ENCODE measurements at places on chromosomes 12 and 14.

GRCh38 chr12:109188108-109188712, 71.8 kb downstream of the ACACB start:
- DNase-seq, result no peak

DNA sequence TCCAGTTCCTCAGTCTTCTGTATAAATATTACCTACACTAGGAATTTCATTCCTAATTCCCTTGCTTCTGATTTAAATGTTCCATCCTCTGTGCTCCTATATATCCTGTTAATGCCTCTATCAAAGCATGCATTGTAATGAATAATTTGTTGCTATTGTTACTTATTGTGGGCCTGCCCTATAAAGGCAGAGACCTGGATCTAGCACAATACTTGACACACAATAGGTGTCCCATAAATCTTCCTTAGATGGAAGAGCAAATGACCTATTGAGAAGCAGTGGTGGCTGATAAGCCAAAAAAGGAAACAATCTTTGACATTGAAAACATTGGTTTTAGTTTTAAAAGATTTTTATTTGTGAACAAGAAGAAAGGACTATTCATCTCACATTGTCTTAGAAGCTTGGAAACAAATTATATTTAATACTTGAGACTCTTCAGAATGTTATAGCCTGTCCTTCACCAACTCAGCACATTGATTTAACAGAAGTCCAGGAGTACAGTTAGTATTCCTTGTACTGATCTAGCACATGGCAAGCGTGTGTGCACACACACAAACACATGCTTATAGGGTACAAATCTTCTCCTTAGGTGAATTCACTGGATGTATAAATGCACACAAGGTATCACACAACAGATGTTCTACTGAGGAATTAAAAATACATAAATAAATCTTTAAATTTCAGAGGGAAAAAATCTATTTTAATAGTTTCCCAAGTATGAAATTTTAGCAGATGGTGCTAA, 135.9 kb downstream of the DUSP6 start:
- DNase-seq, result no peak

DNA sequence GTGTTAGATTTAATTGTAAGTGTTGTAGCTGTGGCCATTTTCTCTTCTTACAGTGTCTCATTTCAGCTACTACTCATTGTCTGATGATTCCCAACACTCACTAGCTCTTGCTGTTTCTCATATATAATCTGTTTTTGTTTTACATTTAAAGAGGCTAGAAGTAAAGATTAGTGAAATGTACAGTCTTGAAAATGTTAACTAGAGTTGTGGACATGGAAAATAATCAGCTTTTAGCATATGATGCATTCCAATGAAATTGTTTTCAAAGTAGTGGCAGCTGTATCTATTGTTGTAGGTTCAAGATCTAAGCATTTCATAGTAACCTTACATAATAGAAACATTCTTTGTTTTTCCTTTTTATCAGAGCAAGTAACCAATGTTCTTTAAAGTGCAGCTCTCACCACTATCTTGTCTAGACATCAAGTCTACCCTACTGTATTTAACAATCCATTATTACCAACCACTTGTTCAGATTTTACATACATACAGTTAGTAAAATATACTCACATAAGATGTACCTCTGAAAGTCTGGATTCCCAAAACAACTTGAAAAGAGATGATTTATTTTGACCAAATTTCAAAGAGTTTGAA, 76.9 kb downstream of the PPHLN1 start:
- DNase-seq, result no peak

GRCh38 chr14:95683793-95684192, 2.4 kb upstream of the TCL1B start:
- DNase-seq, result no peak

- no peak for DNase-seq
These were observed 17.0 kb downstream of the CAMKK2 start for GRCh38 chr12:121279507-121279915.

GRCh38 chr12:41932470-41932991, 212.1 kb downstream of the GXYLT1 start:
- DNase-seq, result peak; percentile 91

- DNase-seq, result no peak
These were observed 76.2 kb downstream of the KIF26A start for GRCh38 chr14:104214431-104215218.

DNA sequence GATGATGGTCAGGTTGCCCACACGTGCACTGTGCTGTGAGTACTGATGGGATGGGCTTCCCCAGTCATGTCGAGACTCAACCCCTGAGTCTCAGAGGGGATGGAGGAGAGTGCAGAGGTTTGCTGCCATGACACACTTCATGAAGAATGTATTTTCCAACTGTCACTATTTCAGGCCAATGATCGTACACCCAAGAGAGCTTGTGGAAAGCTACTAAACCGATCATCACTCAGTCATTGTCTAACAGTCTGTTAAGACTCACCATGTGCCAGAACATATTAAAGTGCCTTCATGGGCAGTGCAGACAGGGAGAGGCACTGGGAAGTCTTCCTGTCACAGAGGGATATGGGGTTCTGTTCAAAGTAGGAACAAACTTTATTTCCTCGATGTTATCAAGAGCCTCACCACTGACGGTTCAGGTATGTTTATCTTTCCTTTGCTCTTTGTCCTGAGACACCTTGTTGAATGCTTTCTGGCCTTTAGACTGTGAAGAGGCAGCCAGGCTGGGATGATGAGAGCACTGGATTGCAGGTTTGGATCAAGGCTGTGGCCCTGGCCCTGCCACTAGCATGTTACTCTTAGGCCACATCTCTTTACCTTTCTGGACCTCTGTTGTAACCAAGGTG, 41.6 kb upstream of the NTF3 start:
- no peak for DNase-seq

DNA sequence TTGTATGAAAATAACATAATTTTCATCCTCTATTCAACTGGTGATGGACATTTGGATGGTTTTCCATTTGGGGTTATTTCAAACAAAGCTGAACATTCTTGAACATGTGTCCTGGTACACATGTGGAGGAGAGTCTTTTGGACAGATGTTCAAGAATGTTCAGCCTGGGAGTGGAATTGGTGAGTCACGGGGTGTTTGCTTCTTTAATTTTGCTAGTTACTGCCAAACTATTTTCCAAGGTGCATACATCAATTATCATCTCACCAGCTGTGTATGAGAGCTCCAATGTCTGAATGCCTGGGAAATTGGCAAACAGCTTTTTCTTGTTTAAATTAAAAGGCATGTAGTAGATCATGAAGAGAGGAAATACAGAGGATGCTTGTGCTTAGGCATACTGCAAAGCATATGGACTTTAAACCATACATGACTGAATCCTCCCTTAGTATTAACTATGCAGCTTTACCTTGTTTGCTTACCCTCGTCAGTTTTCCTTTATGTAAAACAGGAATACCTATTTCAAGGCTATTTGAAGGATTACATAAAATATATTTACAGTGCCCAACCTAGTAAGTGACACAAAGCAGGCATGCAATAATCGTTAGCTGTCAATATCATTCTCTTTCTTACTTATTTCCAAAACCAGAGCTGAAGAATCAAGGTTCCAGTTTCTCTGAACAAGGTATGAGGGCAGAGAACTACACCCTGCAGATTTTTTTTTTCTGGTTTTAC, 152.1 kb downstream of the ITPR2 start:
- no peak for DNase-seq

GRCh38 chr12:121789800-121790728, 3.4 kb downstream of the RHOF start:
- no peak for DNase-seq

GRCh38 chr14:52944254-52944653, 6.6 kb downstream of the FERMT2 start:
- no peak for DNase-seq

DNA sequence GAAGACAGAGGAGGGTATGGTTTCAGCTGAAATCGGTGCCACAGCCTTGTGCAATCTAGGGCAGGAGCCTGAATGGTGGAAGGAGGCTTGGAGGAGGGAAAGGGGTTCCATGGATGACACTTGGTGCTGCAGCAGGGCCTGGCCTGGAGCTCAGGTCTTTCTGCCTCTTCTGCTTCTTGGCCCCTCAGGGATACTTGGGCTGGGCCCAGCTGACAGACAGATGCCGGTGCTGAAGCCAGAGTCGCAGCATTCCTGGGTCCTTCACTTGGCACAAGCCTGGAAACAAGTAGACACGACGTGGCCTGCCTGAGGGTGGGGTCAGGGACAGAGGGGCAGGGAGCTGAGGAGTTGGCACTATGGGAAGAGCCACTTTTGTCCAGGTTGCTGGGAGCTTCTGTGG, 4.4 kb upstream of the PLEKHD1 start:
- no peak for DNase-seq

DNA sequence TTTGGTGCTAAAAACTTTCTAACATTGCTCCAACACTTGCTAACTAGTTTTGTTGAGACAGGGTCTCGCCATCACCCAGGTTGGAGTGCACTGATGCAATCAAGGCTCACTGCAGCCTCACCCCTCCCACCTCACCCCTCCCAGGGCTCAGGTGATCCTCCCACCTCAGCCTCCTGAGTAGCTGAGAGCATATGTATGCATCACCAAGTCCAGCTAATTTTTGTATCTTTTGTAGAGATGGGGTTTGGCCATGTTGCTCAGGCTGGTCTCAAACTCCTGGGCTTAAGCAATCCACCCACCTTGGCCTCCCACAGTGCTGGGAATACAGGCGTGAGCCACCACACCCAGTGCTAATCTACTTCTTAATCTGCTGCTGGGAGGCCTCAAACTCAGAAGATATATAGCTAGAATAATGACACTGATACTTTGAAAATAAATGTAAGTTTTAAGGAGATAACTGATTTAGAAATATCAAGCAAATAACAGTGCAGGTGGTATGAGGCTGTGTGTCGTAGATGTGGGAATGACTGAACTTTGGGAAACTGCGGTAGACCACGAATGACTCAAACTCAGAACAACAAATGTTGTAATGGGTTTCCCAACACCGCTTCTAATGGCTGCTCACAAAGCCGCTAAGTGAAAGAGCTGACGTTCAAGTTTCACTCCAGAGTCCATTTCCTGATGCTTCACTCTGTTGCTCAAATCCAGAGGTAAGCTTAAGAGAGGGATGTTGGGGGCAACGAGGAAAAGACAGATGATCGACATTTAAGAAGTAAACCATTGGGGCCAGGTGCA, 10.0 kb downstream of the TMCC3 start:
- no peak for DNase-seq

- DNase-seq, result no peak
These were observed 13.2 kb upstream of the ARF6 start for GRCh38 chr14:49879646-49880204.

- DNase-seq, result no peak
These were observed 73.3 kb upstream of the PLEKHG7 start for GRCh38 chr12:92629349-92630065.

DNA sequence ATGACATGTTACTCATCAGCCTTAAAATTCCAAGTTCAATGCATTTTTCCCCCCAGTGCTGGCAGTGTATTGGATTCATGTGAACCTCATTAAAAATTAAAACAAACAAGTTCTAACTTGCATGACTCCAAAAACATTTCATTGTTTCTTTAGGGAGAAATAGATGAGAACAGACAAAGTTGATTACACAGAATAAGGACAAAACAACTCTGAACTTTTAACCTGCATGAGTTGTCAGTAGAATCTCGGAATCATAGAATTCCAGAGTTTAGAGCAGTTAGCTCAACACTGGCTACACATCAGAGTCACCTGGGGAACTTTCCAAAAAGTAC, 127.5 kb downstream of the TMX1 start:
- DNase-seq, result no peak

DNA sequence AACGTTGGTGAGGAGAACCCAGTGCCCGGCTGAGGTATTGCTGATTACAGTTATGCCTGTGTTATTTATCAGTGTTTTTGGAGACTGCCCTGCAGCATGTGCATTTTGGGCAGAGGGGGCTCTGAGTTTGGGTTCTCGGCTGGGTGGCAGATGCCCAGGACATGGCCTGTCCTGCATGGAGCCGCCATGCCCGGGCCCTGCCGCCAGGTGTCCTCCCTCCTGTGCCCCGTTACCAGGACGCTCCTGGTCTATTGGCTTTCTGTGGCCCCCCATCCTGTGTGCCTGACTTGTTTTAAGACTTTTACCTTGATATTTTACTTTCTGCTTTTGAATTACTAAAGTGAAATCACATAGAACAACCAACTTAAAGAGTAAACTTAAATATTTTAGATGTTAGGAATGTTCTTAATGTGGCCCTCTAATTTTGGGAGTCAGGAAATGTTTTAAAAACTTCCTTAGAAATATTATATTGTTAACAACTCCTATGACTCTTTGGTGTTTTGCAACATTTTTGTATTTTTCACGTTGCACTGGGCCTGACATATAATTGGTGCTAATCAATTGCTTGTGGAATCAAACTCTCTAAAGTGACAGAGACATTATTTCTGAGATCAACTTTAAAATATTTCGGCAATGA, 51.8 kb downstream of the PRIMA1 start:
- no peak for DNase-seq

- DNase-seq, result no peak
These were observed 23.3 kb downstream of the CHGA start for GRCh38 chr14:92945959-92946846.

DNA sequence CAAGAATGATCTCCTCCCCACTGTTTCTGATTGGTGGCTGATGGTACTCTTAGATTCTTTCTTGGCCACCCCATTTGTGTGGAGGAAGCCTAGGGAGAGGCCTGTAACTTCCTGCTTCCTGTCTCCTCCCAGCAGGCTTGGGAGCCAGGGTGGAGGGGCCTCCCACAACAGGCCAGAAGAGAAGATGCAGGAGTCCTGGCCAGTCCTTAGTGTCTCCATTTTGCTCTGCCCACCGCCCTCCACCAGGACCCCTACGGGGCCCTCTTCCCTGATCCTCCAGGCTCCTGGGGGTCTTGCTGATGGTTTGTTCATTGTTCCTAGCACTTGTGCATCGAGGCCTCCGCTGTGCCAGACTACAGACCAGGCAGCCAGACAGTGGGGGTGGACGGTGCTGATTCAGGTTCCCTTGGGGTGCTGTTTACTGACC, 6.8 kb downstream of the TSPAN9 start:
- DNase-seq, result no peak
